Activated T-cell treated with anti-CD3 and anti-CD28 coated beads, Interleukin-2, amount 50 U/mL, for 72 hours (primary cell): ENCODE measurements at places on chromosomes 2 and 18.

- DNase-seq, result no peak
Observed at GRCh38 chr2:46073540-46074046, 223.6 kb upstream of the EPAS1 start.

GRCh38 chr2:237471438-237472186 lies 15.4 kb upstream of the MLPH start:
- DNase-seq, result peak; percentile 47

DNA sequence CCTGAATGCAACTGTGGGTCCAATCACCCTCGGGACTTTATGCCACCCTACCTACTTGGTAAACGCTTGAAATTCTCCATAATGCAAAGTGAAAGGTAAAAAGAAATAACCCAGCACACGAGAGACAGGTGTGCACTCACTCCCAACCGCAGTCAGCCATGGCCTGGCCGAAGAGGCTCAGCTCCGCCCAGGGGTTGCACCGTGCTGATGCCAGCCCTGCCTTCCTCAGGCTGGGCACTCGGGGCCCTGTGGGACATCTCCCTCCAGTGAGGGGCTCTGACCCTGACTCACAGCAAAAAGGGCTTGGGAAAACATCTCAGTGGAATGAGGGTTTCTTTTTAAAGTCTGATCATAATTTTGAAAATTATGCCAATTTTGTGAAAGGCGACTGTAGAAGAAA lies 13.3 kb downstream of the SLC66A2 start:
- DNase-seq, result no peak

- no peak for DNase-seq
Observed at GRCh38 chr2:12543076-12543977, 173.4 kb upstream of the TRIB2 start.

DNA sequence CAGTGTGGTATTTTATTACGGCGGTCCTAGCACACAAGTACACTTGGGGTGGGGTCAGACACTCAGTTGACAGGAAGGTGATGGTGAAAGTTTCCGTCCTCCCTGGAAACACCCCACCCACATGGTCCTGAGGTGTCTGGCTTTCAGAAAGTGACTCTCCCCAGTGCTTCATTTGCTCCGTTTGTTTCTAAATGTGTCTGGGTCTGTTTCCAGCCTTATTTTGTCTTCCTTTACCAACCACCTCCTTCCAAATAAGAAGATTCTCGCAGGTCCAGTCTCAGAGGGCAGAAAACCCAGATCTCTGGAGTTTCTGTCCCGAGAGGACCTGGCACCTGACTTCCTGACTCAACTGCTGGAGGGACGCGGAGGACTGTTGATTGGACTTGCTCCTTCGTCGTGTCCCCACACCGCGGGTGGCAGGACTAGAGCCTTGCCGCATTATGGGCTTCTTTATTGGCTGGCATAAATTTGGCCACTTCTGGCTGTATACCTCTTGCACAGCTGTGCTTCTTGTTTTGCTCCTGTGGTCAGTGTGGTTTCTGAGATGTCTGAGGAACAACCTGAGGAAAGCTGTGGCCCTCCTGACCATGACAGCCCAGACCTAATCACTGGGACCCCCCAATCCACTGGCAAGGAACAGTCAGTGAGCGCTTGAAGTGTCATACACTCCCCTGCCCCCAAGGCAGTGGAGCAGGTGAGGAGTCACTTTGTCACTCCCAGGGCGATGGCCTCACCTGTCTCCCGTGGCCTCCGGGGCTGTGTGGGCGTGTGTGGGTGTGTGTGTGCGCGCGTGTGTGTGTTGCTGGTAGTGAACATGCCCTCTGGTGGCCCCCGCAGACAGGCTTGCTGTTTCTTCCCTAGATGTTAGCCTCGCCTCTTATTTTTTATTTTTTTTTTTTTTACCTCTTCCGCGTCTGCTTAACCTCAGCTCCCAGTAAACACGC lies 45.6 kb downstream of the MEX3C start:
- peak; percentile 74 for DNase-seq

- DNase-seq, result no peak
Observed at GRCh38 chr2:17793803-17794354, 22.4 kb upstream of the MSGN1 start.

DNA sequence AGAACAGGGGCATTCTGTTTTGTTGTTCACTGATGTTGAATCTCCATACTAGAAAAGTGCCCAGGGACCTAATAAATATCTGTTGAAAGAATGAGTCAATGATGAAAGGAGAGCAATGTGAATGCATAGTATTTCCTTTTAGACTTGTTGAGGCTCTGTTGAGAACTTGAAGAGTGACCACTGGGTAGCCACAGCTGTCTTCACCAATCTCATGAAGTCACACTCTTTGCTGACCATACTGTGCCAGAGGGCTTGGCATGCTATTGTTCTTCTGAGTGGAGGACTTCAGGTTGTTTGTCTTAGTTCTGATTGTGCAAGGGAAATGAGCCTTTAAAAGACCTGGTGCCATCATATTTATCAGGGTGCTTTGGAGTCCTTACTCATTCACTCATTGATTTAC lies 41.6 kb upstream of the NT5C1B start:
- no peak for DNase-seq

DNA sequence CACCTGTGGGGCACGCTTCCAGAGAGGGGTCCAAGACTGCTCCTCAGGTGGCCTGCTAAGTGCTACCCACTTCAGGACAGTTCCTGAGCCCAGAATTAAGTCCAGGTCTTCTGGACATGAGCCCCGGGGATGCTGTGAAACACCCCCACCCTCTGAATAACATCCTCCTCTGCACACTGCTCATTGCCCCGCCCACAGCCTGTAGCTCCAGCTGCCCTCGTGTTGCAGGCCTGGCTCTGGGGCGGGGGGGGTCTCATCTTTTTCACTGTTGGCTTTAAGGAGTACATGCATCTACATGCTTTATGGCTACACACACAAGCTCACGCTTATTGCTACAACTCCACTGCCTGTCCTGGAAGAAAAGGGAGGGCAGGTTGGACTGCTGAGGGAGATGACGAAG lies 92.8 kb downstream of the PTGR3 start:
- no peak for DNase-seq

DNA sequence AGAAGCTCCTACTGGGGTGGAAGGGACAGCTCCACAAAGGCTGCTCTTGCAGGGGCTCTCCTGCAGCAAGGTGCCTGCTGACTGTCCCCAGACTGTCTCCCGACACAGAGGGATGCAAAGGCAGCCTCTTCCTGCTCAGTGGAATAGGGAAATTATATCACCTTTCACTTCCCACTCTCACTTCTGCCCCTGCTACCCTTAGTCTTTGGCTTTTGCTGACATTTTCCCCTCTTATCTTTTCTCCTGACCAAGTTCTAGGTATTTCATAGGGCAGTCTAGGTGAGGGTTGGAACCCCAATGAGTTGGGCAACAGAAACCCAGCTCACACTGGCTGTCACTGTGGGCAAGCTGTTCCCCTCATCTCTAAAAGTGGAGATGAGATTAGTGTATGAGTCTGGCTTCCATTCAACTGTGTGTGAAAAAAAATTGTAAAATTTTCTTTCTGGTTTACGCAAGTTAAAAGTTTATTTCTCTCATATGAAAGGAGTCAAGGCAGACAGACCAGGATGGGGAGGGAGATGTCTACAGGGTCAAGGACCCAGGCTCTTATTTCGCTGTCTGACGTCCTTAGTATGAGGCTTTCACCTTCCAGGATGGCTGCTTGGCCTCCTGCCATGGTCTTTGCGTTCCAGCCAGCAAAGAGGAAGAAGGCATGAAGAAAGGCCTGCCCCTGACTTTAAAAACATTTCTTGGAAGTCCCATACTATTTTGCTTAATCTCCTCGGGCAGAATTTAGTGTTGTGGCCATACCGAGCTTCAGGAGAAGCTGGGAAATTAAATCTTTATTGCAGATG lies 7.5 kb upstream of the MOCOS start:
- DNase-seq, result no peak

DNA sequence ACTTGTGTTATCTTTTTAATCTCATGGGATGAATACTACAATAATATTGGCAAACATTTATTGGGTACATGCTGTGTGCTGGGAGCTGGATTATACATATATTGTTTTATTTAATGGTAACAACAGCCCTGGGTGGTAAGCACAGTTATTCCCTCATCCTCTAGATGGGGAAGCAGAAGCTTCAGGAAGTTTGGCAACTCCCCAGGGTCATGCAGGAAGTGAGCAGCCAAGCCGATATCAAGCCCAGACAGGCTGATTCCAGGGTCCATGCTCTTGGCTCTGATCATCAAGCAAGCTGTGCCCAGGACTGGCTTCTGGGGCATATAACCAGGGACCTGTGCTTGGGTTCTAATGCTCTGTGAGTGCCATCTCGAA lies 155.8 kb downstream of the ZNF516 start:
- no peak for DNase-seq

DNA sequence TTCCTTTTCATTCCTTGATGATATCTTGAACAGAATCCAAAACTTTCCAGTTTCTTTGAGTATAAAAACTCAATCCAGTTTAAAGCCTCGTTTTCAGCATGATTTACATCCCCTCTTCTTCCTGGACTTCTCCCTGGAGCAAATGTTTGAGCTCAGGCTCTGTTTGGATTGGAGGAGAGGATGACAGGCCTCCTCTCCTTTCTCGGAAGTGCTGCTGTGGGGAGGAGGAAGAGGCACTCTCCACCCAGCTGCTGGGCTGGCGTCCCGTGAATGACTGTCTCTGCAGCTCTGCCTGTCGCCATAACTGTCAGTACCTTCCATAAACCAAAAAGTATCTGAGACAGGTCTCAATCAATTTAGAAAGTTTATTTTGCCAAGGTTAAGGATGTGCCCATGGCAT lies 238.2 kb upstream of the AGAP1 start:
- no peak for DNase-seq

GRCh38 chr2:33121416-33121815 lies 174.7 kb downstream of the LTBP1 start:
- DNase-seq, result no peak

DNA sequence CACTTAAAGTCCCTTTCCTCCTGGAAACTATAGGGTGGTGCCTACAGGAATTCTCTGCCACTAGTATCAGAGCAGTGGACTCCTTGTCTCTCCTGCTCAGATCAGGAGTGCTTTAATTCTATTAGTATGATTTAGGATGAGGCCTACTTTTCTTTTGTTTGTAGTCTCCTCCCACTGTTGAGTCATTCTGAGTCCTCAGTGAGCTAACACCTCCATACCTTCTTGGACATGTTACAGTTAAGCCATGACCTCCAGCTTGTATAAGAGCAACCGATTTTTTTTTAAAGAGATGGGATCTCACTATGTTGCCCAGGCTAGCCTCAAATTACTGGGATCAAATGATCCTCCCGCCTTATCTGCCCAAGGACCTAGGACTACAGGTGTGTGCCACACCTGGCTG lies 48.7 kb upstream of the OTOF start:
- DNase-seq, result no peak

DNA sequence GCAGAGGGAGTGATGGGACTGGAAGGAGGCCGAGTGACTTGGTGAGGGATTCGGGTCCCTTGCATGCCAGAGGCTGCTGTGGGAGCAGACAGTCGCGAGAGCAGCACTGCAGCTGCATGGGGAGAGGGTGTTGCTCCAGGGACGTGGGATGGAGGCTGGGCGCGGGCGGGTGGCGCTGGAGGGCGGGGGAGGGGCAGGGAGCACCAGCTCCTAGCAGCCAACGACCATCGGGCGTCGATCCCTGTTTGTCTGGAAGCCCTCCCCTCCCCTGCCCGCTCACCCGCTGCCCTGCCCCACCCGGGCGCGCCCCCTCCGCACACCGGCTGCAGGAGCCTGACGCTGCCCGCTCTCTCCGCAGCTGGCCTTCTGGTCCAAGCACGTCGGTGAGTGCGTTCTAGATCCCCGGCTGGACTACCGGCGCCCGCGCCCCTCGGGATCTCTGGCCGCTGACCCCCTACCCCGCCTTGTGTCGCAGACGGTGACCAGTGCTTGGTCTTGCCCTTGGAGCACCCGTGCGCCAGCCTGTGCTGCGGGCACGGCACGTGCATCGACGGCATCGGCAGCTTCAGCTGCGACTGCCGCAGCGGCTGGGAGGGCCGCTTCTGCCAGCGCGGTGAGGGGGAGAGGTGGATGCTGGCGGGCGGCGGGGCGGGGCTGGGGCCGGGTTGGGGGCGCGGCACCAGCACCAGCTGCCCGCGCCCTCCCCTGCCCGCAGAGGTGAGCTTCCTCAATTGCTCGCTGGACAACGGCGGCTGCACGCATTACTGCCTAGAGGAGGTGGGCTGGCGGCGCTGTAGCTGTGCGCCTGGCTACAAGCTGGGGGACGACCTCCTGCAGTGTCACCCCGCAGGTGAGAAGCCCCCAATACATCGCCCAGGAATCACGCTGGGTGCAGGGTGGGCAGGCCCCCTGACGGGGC lies 4.6 kb downstream of the PROC start:
- peak; percentile 27 for DNase-seq

GRCh38 chr2:1815053-1815452 lies 70.7 kb upstream of the PXDN start:
- DNase-seq, result no peak

- DNase-seq, result peak; percentile 86
Observed at GRCh38 chr18:57434536-57435494, at the start of gene ONECUT2. Gene ONECUT2, plus strand, starts transcription at chr18:57435374. Its CDS starts 343 bp downstream, at chr18:57435717.

GRCh38 chr2:241007880-241008710 lies 9.7 kb downstream of the SNED1 start:
- DNase-seq, result no peak

GRCh38 chr2:84495539-84496146 lies 20.7 kb upstream of the DNAH6 start:
- peak; percentile 25 for DNase-seq

- DNase-seq, result no peak
Observed at GRCh38 chr18:73235491-73235890, 367.7 kb upstream of the NETO1 start.

DNA sequence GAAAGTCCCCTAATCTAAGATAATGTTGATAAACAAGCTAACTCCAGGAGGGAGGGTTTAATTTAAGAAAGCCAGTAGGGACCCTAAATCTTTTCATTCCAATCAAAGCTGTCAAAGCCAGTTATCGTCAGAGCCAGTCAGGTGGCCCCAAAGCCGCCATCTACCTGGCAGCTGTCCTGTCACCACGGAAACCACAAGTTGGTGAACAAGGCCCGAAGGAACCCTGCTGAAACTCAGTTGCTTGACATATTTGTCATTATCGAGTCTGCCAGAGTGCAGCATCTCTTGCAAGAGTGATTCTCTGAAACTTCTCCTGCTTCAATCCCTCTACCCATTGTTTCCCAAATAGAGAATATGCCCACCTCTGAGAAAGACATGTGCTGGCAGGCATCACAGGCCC lies 30.8 kb upstream of the POLE4 start:
- DNase-seq, result no peak

DNA sequence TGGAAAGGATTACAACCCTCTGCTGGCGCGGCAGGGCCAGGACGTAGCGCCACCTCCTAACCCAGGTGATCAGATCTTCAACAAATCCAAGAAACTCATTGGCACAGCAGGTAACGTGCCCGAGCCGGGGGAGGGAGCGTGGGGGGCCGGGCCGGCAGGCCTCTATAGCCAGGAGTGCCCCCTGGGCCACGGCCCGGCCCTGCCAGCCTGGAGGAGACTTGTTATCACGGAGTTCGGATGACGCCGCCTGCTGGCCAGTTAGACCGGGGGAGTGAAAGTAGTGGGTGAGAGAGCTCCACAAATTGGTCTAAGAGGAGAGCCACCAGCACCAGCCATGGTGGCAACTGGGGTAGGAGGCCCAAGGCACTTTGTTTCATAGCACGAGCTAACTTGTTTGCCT lies 8.6 kb upstream of the TMEM214 start:
- no peak for DNase-seq
